ENCODE measurements at places on chromosomes 3 and 15.
A peak's percentile ranks its signal among the peaks of the same experiment; 100 is the strongest.

- no peak for DNase-seq
Observed at GRCh38 chr15:92579931-92580470, 75.6 kb downstream of the FAM174B start.

- DNase-seq = no peak
Observed at GRCh38 chr3:156233876-156234275, 113.5 kb downstream of the KCNAB1 start.

DNA sequence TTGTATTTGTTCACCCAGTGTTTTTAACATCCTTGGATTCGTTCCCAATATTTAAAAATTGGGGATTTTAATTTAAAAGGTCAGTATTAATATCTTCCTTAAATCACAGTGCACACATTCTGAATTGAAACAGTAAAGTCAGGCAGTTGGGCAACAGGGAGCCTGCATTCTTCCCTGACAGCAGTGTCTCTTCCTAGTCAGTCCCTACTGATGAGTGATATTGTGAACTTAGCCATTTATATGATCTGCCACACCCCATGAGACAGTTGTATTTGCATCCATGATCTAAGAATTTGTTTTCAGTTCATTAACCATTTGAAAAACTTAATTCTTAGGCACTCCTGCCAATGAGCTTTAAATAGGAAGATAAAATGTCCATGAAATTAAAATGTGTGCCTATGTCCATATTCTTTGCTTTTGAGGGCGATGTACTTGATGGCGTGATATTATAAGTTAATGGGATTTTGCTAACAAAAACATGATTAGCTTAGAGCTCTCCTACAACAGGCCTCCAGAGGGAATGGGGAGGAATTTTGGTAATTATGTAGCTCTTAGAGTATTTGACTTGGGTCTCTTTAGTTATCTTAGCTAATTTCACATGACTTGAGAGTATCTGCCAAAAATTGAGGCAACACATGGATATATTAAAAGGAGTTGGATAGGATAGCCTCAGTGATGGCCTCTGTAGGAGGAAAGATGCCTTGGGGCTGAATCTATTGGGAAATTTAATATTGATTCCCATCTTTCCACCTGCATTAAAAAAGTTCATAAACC, 219.3 kb downstream of the PTPRG start:
- DNase-seq = no peak

- no peak for DNase-seq
Observed at GRCh38 chr3:110664148-110664547, 407.5 kb upstream of the NECTIN3 start.

DNA sequence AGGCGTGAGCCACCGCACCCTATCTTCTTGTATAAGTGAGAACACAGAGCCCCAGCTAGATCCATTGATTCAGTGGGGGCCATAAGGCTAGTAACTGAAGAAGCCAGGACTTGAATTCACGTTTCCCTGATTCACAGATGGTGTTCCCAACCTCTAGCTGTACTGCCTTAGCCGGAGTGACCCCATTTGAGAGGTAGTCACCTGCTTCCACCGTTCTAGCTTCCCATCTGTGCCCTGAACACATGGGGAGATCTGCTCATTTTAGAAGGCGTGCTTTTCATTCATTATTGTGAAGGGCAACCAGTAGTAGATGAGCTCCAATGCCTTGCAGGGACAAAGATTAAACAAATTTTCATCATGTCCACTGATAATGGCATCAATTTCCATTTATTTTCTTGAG, 365.7 kb upstream of the TPM1 start:
- no peak for DNase-seq

DNA sequence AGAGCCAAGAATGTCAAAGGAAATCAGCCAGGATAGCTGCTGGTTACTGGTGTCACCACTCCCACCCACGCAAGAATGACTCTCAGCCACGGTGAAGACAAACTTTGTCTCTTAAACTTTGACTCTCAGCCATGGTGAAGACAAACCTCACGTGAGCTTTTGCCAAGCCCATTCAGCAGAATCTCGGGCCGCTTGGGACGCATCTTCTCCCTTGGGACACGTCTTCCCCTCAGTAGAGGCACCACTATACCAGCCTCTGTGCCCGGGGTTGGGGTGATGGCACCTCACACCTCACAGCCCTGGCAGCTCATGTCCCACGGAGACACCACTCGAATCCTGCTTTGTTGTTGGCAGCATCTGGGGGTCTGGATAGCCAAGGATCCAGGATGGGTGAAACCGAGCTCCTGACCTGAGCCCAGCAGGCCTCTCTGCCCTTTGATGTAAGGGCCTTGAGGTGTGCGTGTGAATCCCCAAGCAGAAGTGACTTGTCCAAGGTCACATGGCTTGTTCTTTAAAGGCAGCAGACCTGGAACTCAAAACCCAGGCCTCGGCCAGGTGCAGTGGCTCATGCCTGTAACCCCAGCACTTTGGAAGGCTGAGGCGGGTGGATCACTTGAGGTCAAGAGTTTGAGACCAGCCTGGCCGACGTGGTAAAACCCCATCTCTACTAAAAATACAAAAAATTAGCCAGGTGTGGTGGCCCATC, 21.8 kb downstream of the RBPMS2 start:
- DNase-seq = no peak

GRCh38 chr3:119595639-119596334, 1.9 kb upstream of the PLA1A start:
- no peak for DNase-seq

- no peak for DNase-seq
Observed at GRCh38 chr3:104956620-104957345, 409.9 kb upstream of the ALCAM start.

DNA sequence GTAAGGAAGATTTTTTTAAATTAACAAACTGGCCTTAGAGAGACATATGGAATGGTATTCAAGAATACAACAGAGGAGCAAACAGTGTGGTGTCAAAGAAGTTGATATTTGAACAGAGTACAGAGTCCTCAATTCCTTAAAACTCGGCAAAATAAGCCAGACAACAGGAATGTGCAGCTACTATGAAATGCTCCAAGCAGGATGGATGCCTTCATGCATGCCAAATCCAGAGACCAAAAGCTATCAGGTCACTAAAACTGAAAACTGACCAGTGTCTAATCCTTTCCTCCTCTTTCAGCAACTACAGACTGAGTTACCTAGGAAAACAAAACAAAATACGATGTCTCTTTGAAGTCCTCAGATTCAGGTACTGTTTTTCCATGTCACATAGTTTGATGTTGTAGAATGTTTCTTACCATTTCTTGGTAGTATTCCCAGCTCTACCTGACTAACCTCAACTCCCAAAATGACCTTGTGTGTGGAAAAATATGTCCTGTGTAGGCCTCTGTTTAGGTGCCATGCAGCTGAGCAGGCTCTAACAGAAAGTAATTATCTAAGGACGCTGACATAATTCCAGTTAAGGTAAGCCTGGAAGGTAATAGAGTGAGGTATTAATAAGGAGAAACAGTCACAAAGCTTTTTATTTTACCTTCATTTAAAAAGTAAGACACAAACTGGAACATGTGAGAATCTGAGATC, 46.9 kb downstream of the TBL1XR1 start:
- no peak for DNase-seq

DNA sequence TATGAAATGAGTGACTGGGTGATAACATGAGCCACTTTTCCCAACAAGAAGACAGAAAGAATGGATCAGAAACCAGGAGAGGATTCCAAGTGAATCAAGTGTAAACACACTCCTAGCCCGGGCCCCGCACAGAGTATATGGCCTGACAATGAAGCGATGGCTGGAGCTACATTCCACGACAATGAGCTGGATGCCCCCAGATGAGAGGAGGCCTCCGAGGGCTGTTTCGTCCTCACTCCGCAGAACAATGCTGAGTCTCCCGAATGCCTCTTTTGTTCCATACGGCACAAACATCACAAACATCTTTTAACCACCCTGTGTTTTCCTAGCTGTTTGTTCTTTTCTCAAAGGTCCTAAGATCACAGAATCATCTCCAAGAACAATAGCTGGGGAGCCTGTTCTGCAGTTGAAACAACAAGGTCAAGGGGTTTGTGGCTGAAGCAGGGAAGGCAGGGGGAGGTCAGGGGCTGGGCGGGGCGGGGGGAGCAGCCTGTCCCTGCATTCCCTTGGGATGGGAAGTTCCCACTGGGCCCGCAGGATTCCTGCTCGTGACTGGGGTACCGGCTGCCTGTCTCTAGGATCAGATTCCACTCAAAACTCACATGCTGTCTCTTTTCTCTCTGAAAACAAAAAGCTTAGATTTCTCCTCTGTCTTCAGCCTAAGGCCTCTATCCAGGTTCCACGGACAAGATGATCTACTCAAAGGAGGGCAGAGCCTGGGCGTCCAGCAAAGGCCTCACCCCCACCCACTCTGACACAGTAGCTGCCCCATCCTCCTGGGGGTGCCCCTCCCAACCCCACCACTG, 151.3 kb downstream of the XXYLT1 start:
- DNase-seq = peak; percentile 66

- no peak for DNase-seq
Observed at GRCh38 chr15:90994059-90994416, 297 bp downstream of the PRC1 start.

DNA sequence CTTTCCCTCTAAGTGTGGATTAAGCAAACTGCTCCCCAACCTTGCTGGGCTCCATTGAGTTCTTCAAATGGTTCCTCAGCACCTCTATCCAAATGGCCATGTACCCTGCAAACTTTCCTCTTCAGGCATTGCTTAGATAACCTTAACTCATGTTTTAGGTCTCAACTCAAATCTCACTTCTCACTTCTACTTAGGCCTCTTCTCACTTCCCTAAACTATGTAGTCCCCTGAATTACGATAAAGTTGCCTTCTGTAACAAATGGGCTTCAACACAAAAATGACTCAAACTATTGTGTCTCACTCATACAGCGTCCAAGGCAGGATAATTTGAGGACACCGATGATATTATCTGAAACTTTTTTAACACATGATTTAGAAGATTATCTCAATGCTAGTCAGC, 62.4 kb upstream of the STAC start:
- no peak for DNase-seq

DNA sequence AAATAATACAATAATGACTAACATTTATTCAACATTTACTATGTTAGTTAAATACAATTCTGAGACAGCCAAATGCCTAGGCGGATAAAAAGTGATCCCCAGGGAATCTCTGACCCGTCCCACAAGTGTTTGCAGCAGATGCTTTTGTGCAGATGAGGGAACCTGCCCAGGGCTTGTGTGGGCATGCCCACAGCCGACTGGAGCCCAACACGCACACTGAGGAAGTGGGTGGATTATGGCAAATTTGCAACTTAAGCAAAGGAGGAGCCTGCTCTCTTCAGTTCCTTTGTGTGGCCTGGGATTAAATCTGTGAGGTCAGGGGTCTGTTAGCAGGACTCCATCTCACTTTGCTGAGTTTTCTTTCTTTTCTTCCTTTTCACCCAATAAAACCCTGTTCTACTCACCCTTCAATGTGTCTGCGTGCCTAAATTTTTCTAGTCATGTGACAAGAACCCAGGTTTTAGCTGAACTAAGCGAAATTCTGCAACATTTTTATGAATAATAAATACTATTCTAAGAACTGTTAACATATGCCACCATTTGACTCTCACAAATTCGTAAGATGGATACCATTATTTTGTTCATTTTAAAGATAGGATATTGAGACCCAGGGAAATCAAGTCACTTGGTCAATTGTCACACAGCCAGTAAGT, 13.9 kb upstream of the RTP1 start:
- DNase-seq = no peak

DNA sequence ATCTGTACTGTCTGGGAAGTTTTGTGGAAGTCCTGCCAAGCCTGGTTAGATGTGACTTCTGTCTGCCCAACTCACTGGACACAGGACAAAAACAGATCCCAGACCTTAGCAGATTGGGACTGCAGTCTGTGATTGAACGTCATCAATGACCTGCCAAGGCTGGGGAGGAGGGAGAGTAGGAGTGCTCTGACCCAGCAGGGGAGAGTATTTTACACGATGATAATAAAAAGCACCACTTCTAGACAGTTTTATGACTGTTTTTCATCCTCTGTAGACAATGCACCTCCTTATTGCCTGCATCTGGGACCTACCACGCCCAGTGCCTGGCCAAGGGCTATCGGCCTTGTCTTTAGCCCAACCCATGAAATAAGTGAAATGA, 102.3 kb upstream of the NR2E3 start:
- DNase-seq = no peak

- no peak for DNase-seq
Observed at GRCh38 chr3:100454677-100455076, 37.7 kb upstream of the TMEM45A start.

GRCh38 chr3:126439346-126439967, 36.2 kb downstream of the ZXDC start:
- DNase-seq = no peak

GRCh38 chr3:161420746-161421145, 49.4 kb upstream of the SPTSSB start:
- DNase-seq = no peak

DNA sequence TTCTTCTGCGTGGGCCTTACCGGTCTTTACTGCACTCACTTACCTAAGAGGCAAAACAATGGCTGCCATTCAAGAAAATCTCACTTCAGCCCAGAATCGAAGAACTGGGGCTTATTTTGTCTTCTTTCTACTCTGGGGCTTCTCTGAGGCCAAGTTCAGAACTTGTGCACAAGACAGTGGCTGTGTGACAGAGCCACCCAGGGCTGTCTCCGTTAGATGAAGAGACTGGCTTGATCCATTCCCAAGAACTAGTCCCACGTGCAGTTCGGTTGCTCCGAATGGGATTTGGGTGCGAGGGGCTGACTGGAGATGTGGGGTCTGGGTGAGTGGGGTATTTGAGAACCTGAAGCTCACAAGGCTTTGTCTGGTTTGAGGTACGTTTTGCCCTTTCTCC, 795 bp upstream of the TCF12 start:
- no peak for DNase-seq

DNA sequence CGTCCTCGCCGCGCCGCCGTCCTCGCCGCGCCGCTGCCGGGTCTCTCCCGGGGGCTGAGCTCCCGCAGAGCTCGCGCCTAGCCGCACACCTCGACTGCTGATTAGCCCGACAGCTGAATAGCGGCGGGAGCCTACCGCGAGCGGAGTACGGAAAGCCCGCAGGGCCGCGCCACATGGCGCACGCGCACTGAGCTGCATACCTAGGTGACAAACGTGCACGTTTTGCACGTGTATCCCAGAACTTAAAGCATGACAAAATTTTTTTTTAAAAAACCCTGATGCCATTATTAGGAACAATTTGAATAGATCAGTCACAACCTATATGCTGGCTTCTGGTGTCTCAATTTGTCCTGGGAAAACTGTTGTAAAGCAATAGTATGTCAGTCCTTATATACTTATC, at the start of gene GOLGA8A:
Gene GOLGA8A, minus strand, starts transcription at position 122 of the 400 bp plus-strand sequence. CDS start 48,117 bp downstream, outside the sequence.
- DNase-seq = no peak

DNA sequence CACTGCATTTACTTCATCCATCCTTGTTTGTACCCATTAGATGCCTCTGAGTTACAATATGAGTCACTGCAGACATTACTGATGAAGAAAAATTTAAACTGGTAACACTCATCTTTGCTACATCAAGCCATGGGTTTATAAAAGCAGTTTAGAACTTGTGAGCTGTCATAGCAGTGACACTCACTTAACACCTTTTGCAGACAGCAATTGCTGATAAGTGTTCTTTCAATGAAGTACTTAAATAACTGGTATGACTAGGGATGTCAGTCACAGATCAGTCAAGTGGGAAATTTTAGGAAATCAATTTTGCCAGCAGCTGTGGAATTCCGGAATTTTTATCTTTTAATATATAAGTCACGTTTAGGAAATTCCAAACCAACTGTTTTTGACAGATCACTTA, 643.0 kb downstream of the TBL1XR1 start:
- no peak for DNase-seq
